B cell (primary cell): ENCODE measurements at places on chromosomes 12 and 14. TPM values are rescaled to one million over a fixed set of nuclear protein-coding genes. Genes with fewer than 3 reads are reported as not detected.

GRCh38 chr14:25520821-25521220, 470.9 kb upstream of the STXBP6 start:
- H3K27me3 ChIP-seq, result no peaks in the 10 kb centered on the region
- no peak for DNase-seq
- H3K36me3 ChIP-seq, result no peaks in the 10 kb centered on the region
- H3K4me3 ChIP-seq, result no peak overlapping the region
- no peak overlapping the region for H3K27ac ChIP-seq

Gene MMP17
- 14.8 and 15.0 TPM in 2 replicates for total RNA-seq

DNA sequence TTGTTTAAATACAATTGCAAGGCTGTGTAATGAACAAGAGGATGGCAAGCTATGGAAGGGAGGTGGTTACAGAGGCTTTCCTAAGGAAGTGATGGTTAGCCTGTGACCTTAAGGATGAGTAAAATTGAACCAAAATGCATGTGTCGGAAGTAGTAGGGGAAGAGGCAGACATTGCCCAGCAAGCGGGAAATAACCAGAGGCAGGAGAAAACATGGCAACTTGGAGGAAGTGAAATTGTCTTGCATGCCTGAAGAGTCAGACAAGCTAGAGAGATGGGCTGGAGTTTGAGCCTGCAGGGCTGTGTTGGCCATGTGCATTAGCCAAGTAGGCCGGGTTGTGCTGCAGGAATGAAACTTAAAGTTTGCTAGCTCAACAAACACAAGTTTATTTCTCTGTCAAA, 96.2 kb downstream of the BTG1 start:
- no peak overlapping the region for H3K27ac ChIP-seq
- H3K36me3 ChIP-seq, result no peaks in the 10 kb centered on the region
- H3K4me3 ChIP-seq, result no peak overlapping the region
- DNase-seq, result peak; percentile 54
- no peaks in the 10 kb centered on the region for H3K27me3 ChIP-seq

DNA sequence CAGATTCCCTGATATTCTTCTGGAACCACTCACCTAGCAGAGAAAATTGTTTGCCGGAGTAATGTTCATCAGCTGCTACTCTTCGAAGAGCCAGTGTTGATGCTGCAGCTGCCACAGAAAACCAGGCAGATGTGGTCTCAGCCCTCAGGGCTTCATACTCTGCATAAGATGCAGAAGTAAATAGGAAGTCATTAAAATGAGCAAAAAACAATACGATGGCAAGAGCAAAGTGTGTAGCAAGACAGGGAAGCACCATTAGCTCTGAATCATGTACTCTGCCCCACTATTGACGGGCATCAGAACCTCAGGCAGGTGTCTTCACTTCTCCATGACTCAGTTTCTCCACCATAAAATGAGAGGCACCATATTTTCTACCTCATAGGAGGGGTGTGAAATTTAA, 991.6 kb upstream of the TMEM132C start:
- H3K4me1 ChIP-seq, result no peaks in the 10 kb centered on the region
- no peak overlapping the region for H3K4me3 ChIP-seq
- H3K27ac ChIP-seq, result no peak overlapping the region
- no peaks in the 10 kb centered on the region for H3K36me3 ChIP-seq
- DNase-seq, result no peak
- H3K27me3 ChIP-seq, result no peaks in the 10 kb centered on the region

- H3K4me1 ChIP-seq, result no peaks in the 10 kb centered on the region
- no peak overlapping the region for H3K4me3 ChIP-seq
- DNase-seq, result no peak
- no peaks in the 10 kb centered on the region for H3K27me3 ChIP-seq
- no peaks in the 10 kb centered on the region for H3K36me3 ChIP-seq
Observed at GRCh38 chr12:126443977-126444376, 1378.7 kb downstream of the AACS start.

Gene P2RX4
- total RNA-seq, result 27.2 and 30.4 TPM in 2 replicates

GRCh38 chr12:58967561-58967960, 47.3 kb upstream of the LRIG3 start:
- no peaks in the 10 kb centered on the region for H3K4me1 ChIP-seq
- no peaks in the 10 kb centered on the region for H3K36me3 ChIP-seq
- no peak overlapping the region for H3K27ac ChIP-seq
- DNase-seq, result no peak

DNA sequence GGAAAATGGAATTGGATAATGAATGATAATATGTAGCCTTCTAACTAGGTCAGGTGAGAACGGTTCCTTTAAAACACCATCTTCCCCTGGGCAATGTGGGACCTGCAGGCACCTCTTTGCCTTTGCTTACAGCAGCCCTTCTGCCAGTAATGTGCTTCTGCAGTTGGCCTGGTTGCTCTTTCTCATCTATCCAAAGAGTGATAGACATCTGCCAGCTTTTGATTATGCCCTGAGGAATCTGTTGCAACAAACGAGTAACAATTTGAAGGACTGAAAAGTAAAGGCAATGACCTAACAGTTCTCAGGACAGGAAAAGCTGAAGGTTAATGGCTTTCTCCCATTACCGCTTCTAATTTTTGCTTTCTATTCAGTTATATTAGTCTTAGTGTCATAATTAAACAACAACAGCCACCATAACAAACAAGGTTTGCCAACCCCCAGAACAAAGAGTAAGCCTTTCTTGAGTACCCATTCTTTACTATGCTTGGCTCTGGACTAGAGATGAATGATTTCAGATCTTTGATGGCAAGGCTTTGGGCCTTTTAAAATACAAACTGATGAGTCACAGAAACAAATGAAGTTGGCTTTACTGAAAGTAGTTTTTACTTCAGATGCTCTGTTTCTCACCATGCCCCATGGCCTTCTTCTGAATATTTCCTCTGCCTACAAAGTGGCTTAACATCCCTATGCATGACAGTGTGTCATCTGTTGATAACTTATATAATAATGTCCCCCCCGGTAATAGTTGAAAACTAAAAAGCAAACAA, 76.1 kb upstream of the KRR1 start:
- no peak overlapping the region for H3K27ac ChIP-seq
- no peaks in the 10 kb centered on the region for H3K36me3 ChIP-seq
- no peak overlapping the region for H3K4me3 ChIP-seq
- no peaks in the 10 kb centered on the region for H3K27me3 ChIP-seq

DNA sequence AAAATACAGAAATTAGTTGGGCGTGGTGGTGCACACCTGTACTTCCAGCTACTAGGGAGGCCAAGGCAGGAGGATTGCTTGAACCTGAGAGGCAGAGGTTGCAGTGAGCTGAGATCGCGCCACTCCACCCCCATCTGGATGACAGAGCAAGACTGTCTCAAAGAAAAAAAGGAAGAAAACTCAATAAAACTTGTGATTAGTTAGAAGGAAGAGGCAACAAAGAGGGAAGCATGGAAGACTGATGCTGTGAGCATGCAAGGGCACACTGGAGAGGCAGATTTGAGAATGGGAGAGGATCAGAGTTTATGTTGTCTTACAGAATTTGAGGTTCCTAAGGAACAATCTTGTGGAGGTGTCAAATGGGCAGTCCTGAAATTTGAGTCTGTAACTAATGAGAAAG, 2.8 kb upstream of the ZC2HC1C start:
- H3K36me3 ChIP-seq, result no peaks in the 10 kb centered on the region
- H3K27ac ChIP-seq, result no peak overlapping the region
- peaks cover 15% of the 10 kb centered on the region for H3K4me1 ChIP-seq
- no peaks in the 10 kb centered on the region for H3K27me3 ChIP-seq
- no peak overlapping the region for H3K4me3 ChIP-seq

Gene HAL
- 4.8 and 5.9 TPM in 2 replicates for total RNA-seq

GRCh38 chr12:49126852-49127763, 4.1 kb downstream of the TUBA1B start:
- no peak overlapping the region for H3K4me3 ChIP-seq
- no peak for DNase-seq
- H3K27ac ChIP-seq, result no peak overlapping the region
- peaks cover 11% of the 10 kb centered on the region for H3K36me3 ChIP-seq
- peaks cover 18% of the 10 kb centered on the region for H3K4me1 ChIP-seq

DNA sequence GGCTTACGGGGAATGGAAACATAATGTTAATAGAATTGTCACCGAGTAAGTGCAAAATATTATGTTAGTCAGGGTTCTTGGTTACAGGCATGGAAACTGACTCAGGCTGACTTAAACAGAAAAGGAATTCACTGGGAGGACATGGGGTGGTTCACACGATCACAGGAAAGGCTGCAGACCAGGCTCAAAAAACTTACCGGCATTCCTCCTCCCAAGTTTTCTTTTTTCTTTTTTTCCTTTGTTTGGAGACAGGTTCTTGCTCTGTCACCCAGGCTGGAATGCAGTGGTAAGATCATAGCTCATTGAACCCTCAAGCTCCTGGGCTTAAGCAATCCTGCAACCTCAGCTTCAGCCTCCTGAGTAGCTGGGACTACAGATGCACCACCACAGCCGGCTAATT, 11.9 kb upstream of the UBE2N start:
- H3K36me3 ChIP-seq, result no peaks in the 10 kb centered on the region
- H3K27ac ChIP-seq, result no peak overlapping the region
- DNase-seq, result no peak
- H3K4me1 ChIP-seq, result peaks cover 10% of the 10 kb centered on the region

DNA sequence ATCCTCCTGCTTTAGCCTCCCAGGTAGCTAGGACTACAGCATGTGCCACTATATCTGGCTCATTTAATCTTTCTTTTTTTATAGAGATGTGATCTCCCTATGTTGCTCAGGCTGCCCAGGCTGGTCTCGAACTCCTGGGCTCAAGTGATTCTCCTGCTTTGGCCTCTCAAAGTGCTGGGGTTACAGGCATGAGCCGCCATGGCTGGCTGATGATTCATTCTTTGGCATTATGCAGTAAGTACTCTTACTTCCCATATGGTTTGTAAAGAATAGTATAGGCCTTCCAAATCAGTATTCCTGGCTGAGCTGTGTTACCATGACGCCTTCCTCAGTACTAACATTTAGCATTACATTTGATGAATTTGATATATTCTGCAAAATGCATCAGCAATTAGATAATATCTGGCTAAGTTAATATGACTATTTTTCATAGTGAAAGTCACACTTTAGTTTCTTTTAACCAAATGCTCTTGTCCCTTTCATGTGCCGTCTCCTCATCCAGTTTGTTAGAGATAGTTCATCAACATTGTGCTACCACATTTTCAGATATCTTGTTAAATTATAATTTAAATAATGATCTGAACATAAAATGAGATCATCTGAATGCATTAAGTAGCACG, 3.2 kb upstream of the MIA2 start:
- no peak overlapping the region for H3K27ac ChIP-seq
- no peaks in the 10 kb centered on the region for H3K4me1 ChIP-seq
- H3K4me3 ChIP-seq, result no peak overlapping the region
- H3K36me3 ChIP-seq, result no peaks in the 10 kb centered on the region
- DNase-seq, result no peak

- peaks cover 4% of the 10 kb centered on the region for H3K4me1 ChIP-seq
- H3K36me3 ChIP-seq, result no peaks in the 10 kb centered on the region
- no peak overlapping the region for H3K27ac ChIP-seq
- DNase-seq, result no peak
Observed at GRCh38 chr12:89571491-89572195, 45.8 kb upstream of the POC1B start.

DNA sequence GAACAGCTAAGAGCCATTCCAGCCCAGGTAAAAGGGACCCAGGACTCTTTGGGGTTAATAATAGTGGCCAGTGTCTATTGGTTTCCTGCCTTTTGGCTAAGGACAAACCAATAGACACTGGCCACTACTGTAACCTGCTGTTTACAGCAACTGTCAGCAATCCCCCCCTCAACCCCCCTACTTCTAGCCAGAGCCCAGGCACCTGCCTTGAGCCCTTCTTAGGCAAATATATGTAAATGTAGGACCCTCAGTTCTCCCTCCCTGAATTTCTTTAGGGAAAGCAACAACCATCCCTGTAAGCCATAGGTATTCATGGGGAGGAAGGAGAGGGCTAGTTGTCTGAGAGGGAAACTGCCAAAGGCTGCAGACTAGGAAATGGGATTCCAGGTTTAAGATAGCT, 22.3 kb downstream of the HOXC4 start:
- no peaks in the 10 kb centered on the region for H3K36me3 ChIP-seq
- H3K4me3 ChIP-seq, result no peak overlapping the region
- no peak overlapping the region for H3K27ac ChIP-seq
- no peak for DNase-seq
- H3K4me1 ChIP-seq, result no peaks in the 10 kb centered on the region
- peaks cover 9% of the 10 kb centered on the region for H3K27me3 ChIP-seq

DNA sequence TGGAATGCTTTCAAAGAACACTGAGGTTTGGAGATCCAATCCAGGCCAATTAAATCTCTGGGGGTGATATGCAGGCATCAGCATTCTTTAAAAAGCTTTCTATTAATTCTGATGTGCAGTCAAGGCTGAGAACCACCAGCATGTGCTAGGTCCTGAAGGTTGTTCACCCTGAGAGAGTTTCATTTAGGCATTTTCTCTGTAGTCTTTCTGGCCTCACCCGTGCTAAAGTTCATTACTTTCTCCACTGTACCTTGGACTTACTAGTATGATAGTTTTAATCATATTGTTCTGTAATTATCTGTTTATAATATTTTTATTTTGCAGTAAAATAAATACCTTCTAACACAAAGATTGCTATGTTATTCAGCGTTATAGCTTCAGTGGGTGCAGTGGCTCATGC, 32.9 kb downstream of the SOS2 start:
- peaks cover 48% of the 10 kb centered on the region for H3K36me3 ChIP-seq
- no peak overlapping the region for H3K4me3 ChIP-seq
- no peak overlapping the region for H3K27ac ChIP-seq
- DNase-seq, result no peak
- H3K4me1 ChIP-seq, result no peaks in the 10 kb centered on the region

Gene GALNT6
- 8.5 and 9.0 TPM in 2 replicates for total RNA-seq

Gene CLEC4E
- not detected in 2 replicates for total RNA-seq

Gene AJUBA
- 0.83 and 1.6 TPM in 2 replicates for total RNA-seq

Gene PDE3A
- total RNA-seq, result not detected in 2 replicates

DNA sequence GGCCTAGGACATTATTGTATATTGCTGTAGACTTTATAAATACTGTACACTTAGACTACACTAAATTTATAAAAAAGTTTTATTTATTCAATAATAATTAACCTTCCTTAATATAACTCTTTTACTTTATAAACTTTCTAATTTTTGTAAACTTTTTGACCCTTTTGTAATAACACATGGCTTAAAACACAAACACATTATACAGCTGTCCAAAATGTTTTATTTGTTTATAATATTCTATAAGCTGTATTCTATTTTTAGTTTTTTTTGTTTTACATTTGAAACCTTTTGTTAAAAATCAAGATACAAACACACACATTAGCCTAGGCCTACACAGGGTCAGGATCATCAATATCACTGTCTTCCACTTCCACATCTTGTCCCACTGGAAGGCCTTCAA, 190.0 kb downstream of the BMP4 start:
- H3K4me1 ChIP-seq, result no peaks in the 10 kb centered on the region
- no peak for DNase-seq
- no peaks in the 10 kb centered on the region for H3K36me3 ChIP-seq
- H3K4me3 ChIP-seq, result no peak overlapping the region
- no peak overlapping the region for H3K27ac ChIP-seq

DNA sequence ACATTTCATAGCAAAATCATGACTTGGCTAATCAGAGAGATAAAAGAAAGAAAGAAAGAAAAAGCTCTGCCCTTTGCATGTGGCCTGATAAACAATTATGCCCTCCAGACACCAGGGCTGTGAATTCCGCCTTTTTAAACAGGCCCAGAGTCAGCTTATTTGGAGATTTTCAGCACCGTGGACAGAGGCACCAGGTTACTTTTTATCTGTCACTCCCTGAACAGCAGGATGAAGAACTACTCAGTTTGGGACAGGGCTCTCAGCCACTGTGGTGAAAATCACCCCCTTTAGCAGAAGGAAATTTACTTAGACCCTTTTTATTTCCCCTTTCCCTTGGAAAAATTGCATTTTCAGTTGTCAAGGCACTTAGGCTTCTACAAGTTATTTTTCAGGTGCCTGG, 359.9 kb downstream of the NRXN3 start:
- H3K36me3 ChIP-seq, result no peaks in the 10 kb centered on the region
- no peak overlapping the region for H3K27ac ChIP-seq
- no peak overlapping the region for H3K4me3 ChIP-seq

- H3K4me3 ChIP-seq, result peak overlapping the region; percentile 97
- no peaks in the 10 kb centered on the region for H3K27me3 ChIP-seq
- DNase-seq, result no peak
Observed at GRCh38 chr12:6535960-6536847, 1.9 kb downstream of the GAPDH start.
